ENCODE measurements at places on chromosomes 2 and 18. TPM values are rescaled to one million over a fixed set of nuclear protein-coding genes. Genes with fewer than 3 reads are reported as not detected.

The CPO gene
- 0.48 TPM for total RNA-seq

The FAM228A gene
- not detected for total RNA-seq

DNA sequence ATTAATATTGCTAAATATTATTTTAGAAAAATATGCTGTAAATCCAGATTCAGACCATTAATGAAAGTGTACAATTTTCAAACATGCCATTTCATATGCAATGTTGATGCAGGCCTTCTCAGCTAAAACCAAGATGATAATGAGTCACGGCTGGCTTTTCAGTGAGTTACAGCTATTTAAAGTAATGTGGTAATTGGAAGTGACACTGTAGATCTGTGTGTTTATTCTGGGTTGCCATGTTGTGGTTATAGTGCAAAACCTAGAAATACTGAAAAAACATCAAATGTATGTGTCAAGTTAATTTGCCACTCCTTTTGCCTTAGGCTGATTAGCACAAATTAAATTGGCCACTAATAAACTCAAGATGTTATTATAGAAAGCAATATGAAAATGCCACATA lies 506.6 kb downstream of the ERBB4 start:
- DNase-seq, result no peak

GRCh38 chr2:28821295-28821958 lies 10.8 kb downstream of the SPDYA start:
- DNase-seq, result peak; percentile 64

DNA sequence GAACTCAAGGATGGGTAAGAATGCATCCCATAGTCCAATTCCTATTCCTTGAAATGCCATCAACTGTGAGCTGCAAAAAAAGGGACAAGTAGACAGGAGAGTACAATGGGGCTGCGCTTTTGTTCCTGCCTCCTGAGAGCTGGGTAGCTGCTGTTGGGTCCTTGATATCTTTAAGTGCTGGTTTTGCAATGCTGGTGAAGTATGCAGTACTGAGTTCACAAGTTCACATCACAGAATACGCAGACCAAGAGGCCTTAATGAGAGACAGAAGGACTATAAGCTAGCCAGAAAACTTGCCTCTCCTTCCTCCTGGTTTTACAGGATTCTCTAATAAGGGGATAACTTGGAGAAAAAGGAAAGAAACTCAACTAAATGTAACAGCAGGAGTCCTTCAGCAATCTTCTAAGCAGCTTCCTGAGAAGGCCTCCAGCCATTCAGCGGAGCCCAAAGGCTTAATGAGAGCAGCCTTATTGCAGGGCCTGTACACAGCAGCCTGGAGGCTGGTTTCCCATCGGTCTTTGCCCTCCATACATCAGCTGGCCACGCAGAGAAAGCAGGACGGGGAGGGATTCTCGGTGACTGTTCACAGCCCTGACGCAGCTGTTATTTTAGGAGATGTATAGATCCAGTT lies 293.1 kb downstream of the CDCA7 start:
- DNase-seq, result no peak

DNA sequence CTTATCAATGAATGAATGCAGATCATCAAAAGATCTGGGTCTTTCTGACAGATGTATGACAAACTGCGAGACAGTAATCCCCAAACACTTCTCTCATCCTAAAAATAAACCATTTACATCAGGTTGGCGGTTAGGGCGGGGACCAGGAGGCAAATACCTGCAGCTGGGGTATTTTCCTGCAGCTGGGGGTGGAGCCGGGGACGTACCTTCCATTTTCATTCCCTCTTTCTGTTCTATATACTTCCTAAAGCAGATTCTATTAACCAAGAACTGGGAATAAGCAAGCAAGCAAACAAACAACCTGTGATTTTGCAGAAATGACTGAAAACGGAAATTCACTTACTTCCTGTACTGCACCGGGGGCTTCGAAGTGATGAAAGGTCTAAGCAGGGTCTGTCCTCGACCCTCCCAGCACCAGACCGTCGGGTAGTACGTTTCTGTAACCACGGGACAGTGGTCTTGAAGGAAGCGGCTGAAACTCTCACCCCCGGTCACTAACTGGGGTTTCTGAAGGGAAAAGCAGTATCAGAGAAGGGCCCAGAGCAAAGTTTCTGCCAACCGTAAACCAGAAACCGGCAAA lies 1.2 kb downstream of the ABHD3 start:
- DNase-seq, result no peak

DNA sequence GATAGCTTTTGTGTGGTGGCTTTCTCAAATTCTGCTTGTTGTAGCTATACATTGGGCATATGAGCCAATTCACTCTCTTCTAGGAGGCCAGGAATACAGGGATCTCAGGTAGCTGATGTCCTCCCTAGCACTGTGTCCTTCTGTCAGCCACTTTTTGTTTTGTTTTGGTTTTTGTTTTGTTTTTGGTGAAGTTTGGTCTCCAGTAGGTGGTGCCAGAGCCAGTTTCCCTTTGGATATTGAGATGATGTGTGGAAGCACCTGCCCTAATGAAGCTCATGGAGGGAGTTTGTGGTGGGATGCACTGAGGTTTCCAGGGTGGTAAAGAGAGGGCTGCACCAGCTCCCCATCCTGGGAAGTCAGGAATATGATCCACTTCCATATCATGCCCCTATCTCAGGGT lies 100.5 kb upstream of the VWC2L start:
- DNase-seq, result no peak

GRCh38 chr18:24860978-24861680 lies 400.7 kb downstream of the HRH4 start:
- DNase-seq, result no peak

DNA sequence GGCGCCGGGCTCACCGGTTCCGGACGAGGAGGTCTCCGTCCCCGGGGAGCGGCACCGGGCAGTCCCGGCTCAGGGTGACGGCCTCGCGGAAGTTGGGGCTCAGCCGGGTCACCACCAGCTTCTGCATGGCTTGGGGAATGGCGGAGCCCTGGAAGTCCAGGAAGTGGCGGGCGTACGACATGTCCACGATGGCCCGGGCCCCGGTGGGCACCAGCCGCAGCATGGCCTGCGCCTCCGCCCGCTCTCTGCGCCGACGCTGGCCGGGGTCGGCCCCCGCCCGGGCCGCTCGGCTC lies 157 bp downstream of the PTGR3 start:
- no peak for DNase-seq

GRCh38 chr2:241532168-241532567 lies 23.8 kb upstream of the STK25 start:
- no peak for DNase-seq
